ENCODE measurements at places on chromosomes 2 and 18. TPM values are rescaled to one million over a fixed set of nuclear protein-coding genes. Genes with fewer than 3 reads are reported as not detected.

The CHRNG gene
- 1.6 TPM for total RNA-seq

The SNORC gene
- 0.30 TPM for total RNA-seq

The IL1F10 gene
- total RNA-seq = 2.7 TPM

The DNAJB2 gene
- total RNA-seq = 46.7 TPM

The REV1 gene
- total RNA-seq = 74.3 TPM

The C2orf66 gene
- 0.69 TPM for total RNA-seq

The FSIP2 gene
- total RNA-seq = 2.6 TPM

The GTF2A1L gene
- 1.5 TPM for total RNA-seq

The MAP2 gene
- 14.4 TPM for total RNA-seq

The UGT1A1 gene
- 0.10 TPM for total RNA-seq

The UGT1A8 gene
- not detected for total RNA-seq

The ARMC9 gene
- total RNA-seq = 8.8 TPM

The SP140 gene
- total RNA-seq = 0.49 TPM

The TMEM247 gene
- total RNA-seq = not detected

The ASB18 gene
- 0.79 TPM for total RNA-seq

The FAM117B gene
- total RNA-seq = 7.1 TPM

The HOXD9 gene
- total RNA-seq = 4.7 TPM

The PLCL1 gene
- 10.9 TPM for total RNA-seq

The MOB4 gene
- 39.4 TPM for total RNA-seq
